Hematopoietic multipotent progenitor cell treated with erythropoietin and hydrocortisone succinate and interleukin-3 and kit ligand, for 4 days (in vitro differentiated cells): ENCODE measurements at places on chromosomes 12 and 14.
A peak's percentile ranks its signal among the peaks of the same experiment; 100 is the strongest.

GRCh38 chr12:77555074-77555473 lies 275.6 kb upstream of the NAV3 start:
- DNase-seq = no peak

DNA sequence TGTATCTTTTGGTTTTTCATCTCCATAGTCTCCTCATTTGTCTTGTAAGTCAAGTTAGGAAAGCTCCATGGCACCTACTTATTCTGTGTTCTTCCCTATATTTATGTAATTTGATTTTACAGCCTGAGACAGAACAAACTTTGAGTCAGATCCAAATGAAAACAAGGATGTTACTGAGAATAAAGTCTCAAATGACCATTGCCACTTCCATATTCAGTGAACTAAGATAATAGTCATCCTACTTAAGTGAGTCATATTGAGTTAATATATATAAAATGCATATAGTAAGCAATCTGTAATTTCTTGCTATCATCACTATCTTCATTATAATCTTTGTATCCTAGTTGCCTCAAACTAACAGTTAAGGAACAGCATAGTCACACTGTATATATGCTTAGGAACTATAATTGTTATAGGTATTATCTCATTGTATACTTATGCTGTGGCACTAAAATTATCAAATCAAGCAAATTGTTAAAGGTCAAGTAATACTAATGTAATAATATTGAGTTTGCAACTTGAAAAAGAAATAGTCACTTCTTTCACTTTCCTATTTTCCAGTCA lies 30.8 kb downstream of the TMTC3 start:
- DNase-seq = no peak

GRCh38 chr12:22164139-22164538 lies 118.1 kb downstream of the CMAS start:
- peak; percentile 62 for DNase-seq

DNA sequence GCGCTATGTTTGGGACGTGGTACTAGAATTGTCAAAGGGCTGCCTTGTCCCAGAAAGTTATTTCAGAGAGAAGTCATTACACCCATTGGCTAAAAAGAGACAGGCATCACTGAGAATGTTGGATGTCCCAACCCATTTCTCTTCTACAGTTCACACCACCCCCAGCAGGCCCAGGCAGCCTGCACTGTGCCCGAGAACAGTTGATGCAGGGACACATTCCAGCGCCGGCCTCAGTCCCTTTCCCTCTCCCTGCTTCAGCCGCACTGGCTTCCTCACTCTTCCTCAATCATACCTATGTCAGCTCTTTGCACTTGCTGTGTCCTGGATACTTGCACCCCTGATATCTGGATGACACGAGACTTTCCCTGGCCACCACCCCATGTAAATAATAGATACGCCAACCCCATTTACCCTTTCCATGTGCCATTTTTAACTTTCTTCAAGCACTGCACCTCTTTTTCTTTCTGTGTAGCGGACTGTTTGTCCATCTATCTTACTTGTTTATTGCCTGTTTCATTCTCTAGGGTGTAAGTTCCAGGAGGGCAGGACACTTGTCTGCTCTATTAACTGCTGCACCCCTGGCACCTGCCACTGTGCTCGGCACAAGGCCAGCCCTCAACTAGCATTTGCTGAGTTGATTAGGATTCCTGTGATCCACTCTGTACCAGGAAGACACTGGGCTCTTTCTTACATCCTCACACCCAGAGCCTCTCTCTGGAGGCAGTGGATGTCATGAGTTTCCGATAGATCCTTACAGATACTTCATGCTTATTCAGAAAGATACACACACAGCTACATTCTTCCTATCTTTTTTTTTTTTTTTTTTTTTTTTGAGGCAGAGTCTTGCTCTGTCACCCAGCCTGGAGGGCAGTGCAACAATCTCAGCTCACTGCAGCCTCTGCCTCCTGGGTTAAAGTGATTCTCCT lies 76.6 kb upstream of the CEP83 start:
- DNase-seq = no peak

DNA sequence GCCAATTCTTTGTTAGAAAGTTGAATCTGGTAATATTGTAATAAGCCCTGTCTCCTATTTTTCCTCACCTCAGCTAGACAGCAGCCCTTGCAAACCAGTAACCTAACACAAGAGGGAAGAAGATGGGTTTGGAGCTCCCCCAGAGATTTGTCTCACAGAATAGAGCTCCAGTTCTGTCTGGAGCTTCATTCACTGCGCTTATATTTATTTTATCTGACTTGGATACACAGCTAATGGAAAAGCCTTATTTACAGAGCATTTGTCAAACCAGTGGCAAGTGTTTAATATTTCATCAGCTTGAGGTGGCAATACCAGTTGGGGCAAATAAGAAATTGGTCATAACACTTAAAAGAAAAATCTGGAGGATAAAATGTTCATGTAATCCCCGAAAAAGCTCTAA lies 1094.0 kb downstream of the FSCB start:
- DNase-seq = no peak

DNA sequence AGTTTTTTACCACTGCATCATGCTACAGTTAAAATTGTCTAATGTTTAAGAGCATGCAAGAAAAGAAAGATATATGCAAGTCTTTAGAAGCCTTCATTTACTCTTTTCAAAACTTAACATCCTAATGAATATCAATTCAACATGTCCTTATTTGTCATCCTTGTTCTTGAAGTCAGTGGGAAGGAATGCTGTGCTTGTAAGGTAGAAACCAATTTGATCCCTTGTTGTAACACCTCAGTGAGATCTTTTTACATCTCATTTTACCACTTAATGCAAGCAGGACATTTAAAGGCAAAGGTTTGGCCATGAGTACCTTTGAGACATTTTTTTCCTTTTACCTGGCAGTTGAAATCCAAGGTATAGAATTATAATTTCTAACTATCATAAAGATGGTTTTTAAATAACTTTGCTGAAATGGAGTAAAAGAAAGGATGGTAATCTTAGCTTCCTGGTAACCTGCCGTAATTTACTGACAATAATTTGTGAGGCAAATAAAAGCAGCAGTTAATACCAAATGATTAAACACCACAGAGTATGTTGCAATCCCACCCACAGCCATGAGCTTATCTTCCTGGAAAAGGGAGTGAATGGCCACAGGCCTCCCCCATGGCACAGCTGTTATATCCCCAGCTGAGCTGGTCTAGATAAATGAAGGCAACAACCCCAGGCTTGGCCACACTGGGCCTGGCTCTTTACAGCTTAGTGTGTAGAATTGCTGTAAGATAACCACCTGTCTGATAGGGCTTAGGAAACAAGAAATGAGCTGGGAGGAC lies 33.2 kb upstream of the STRN3 start:
- peak; percentile 99 for DNase-seq

DNA sequence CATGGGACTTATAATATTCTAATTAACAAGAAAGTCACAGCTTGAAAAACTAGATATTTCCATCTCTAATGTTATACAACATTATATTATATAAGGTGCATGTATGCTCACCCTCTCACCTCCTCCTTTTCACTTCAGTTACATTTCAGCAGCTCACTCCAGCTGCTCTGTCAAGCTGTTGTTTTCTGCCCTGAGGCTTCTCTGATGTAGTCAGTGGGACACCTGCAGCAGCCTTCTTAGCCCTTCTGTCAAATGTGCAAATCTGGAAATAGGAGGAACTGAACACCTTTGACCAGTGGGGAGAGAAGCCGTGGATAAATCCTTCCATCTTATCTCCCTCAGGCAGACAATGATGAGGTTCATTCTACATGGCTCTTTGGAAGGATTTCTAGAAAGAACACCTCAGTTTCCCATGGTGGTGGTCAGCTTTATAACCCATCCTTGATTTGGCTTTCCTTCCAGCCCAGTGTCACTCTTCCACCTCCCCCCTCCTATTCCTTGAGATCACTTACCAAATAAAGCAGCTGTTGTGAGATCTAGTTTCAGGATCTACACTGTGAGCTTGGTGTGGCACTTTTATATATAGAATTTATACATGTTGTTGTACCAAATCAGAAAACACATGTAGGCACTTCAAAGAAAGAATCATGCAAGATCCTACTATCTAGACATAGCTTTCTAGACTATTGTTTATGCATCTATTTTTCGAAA lies 79.6 kb upstream of the STK38L start:
- no peak for DNase-seq

GRCh38 chr14:102066041-102066451 lies 20.8 kb downstream of the HSP90AA1 start:
- DNase-seq = no peak

DNA sequence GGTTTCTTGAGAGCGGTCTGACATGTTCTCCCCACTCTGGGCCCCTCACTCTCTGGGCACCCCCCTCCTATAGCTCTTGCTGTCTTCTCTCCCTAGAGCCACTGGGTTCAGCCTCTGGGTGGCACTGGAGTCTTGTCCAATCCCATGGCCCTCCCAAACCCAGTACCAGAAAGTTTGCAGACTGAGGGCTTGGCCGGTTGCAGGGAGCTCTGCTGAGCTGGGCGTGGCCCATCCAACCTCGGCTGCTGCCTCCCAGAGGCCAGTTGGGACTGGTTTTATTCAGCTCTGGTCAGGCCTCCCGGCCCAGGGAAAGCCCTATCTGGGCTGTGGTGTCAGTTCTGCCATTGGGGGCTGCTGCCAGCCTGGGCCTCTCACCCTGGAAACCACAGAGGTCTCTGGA lies 37.9 kb downstream of the ISCA2 start:
- peak; percentile 54 for DNase-seq

GRCh38 chr12:132170637-132171292 lies 26.5 kb downstream of the NOC4L start:
- no peak for DNase-seq

GRCh38 chr12:85260896-85261295 lies 19.1 kb upstream of the ALX1 start:
- DNase-seq = no peak

GRCh38 chr12:44159216-44159615 lies 323.3 kb downstream of the TMEM117 start:
- DNase-seq = no peak

GRCh38 chr12:58787021-58787760 lies 133.1 kb downstream of the LRIG3 start:
- no peak for DNase-seq

DNA sequence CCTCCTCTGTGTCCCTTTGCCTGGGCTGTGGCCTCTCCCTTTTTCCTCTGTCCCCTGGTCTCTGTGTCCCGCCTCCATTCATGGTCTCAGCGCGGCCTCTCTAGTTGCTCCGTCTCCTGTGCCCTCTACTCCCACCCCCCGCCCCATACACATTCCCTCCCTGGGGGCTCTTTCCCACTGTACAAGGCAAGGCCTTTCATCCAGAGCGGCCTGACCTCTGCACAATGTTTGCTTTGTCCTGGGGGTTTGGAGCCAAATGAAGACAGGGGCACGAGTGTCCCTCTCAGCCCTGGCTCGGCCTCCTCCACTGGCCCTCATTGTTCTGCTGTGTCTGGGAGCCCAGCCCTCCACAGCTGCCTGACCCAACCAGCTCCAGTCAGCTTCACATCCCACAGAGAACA lies 678.6 kb downstream of the BCL11B start:
- DNase-seq = no peak

GRCh38 chr12:3658327-3659163 lies 94.4 kb downstream of the CRACR2A start:
- DNase-seq = peak; percentile 65

DNA sequence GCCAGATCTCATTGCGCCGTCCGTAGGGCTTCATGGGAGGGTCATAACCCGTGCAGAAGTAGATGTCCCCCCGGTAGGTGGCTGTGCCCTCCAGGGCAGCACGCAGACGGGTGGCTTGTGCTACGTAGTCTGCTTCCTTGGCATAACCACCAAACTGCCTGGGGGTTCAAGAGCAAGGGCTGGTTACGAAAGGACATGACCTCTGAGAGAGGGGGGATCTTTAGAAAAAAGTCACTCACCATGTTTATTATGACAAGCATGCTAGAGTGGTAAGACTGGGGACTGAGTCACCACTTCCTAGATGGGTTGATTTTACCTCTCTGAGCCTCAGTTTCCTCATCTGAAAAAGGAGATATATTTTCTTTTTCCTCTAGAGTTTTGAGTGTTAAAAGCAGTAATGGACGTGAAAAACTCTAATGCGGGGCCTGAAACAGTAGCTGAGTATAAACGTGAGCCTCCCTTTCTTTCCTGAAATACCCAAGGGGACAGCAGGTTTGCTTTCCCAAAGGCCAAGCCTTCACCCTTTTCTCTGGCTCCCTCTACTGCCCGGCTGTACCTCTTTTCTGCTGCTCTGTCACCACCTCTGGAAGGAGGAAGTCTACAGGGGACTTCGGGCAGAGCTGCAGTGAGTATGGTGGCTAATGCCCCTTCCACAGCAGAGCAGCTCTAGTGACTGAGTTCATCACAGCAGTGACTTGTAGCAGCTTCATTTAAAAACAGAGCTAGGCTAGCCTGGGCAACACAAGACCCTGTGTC lies 23.5 kb upstream of the GPRC5D start:
- peak; percentile 73 for DNase-seq

GRCh38 chr12:53222806-53223261 lies 9.2 kb downstream of the RARG start:
- DNase-seq = no peak

DNA sequence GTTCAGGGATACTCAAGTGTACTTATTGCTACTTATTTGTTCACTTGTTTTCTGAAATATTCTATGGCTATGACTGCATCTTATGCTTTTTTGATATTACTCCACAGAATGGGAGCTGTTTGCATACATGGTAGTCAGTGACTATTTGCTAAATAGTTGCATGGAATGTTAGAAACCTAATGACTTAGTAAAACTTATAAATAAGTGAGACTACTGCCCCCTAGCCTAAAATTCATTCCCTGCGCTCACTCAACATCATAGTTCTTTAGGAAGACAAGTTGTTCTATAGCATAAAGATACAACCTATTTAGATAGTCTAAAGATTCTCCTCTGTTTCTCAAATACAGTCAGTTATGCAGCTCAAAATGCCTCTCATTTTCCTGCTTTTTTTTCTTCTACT lies 305.5 kb downstream of the CEP128 start:
- no peak for DNase-seq

DNA sequence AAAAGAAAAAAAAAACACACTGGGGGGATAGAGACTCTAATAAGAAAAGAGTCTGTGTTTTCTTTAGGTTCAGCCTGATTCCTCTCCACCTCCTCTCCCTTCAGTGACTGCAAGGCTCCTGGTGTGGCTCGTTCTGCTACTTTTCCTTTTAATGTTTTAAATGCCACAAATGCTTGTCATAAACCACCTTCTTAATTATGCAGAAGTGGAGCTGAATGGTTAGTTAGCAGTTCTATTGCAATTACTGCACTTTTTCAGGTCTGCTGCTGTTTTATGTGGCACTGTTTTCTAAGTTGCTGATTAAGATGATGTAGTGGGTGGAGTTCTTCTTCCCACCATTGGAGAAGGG lies 878.1 kb downstream of the DIO2 start:
- DNase-seq = no peak

DNA sequence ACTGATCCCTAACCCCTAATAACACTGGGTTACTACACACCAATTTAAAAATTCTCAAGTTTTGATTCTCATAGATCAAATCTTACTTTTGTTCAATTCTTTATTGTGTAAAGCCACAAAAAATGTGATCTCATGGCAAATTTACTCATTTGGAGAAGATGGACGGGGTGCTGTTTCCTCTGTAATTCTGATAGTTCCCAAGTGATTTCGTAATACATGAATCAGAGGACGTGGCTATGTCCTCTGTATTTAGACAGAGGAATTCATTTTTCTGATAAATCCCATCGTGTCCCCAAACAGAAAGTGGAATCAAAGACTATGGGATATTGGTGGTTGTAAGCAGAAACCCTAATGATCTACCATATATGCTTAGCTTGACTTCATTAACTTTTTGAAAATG lies 76.6 kb upstream of the GNG2 start:
- no peak for DNase-seq

GRCh38 chr12:45093051-45093450 lies 42.2 kb upstream of the DBX2 start:
- DNase-seq = no peak
